ENCODE measurements at places on chromosomes 2 and 18. TPM values are rescaled to one million over a fixed set of nuclear protein-coding genes. Genes with fewer than 3 reads are reported as not detected.

CYRIA gene
- 0.14 TPM for total RNA-seq

CD207 gene
- not detected for total RNA-seq

STON1 gene
- total RNA-seq: 0.34 TPM

TUBA4B gene
- total RNA-seq: 0.26 TPM

ERICH2 gene
- not detected for total RNA-seq

HAAO gene
- total RNA-seq: not detected

PLCD4 gene
- 0.31 TPM for total RNA-seq

CDH20 gene
- not detected for total RNA-seq

DCDC2C gene
- total RNA-seq: 0.24 TPM

GORASP2 gene
- total RNA-seq: 86.3 TPM

CCDC138 gene
- 8.1 TPM for total RNA-seq

SNED1 gene
- 0.43 TPM for total RNA-seq

CAPN14 gene
- total RNA-seq: 0.05 TPM

FEV gene
- total RNA-seq: not detected

ZSWIM2 gene
- total RNA-seq: not detected

MRO gene
- total RNA-seq: 0.36 TPM

ALKAL2 gene
- total RNA-seq: not detected

BCL2 gene
- total RNA-seq: 0.79 TPM

Data from A549 treated with DMSO at 1 μM for 4 hours (cell line).